ENCODE measurements at places on chromosomes 3 and 15.

DNA sequence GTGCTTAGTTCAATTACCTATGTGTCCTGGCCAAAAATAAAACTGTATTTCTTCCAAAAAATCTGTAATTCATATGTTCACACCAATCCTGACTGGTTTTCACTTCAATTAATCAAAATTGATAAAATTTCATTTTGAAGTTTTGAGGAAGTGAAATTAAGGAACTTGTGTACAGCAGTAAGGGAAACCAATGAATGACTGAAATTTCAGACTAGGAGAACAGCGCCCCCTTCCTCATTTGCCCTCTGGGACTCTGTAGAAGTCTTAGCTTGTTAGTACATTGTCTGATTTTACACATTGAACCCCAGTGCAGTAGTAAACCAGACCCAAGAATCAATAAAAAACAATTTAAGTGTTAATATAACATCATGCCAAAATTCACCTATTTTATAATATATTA lies 495.3 kb upstream of the AGTR1 start:
- DNase-seq, result no peak

- DNase-seq, result no peak
Observed at GRCh38 chr15:52483707-52484106, 45.0 kb downstream of the MYO5A start.

- no peak for DNase-seq
Observed at GRCh38 chr3:94323596-94323995, 260.7 kb downstream of the NSUN3 start.

- no peak for DNase-seq
Observed at GRCh38 chr3:140375002-140375401, 302.9 kb upstream of the TRIM42 start.

DNA sequence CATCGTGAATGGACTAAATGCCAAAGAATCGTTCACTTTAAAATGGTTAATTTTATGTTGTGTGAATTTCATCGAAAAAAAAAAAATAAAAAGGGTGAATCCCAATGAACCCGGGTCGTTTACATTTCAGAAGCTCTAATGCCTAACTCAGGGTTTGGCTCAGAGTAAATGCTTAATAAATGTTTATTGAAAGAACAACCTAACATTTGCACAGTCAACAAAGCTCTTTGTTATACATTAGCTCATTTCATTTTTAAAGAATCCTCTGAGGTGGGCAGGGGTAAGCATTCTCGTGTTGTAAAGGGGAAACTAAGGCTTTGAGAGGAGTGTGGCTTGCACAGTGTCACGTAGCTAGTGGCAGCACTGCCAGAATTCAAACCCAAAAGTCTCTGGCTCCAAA lies 109.5 kb downstream of the RPLP1 start:
- no peak for DNase-seq

GRCh38 chr3:112121577-112122547 lies 11.2 kb downstream of the GCSAM start:
- no peak for DNase-seq

GRCh38 chr3:30332196-30333021 lies 274.0 kb upstream of the TGFBR2 start:
- DNase-seq, result no peak

DNA sequence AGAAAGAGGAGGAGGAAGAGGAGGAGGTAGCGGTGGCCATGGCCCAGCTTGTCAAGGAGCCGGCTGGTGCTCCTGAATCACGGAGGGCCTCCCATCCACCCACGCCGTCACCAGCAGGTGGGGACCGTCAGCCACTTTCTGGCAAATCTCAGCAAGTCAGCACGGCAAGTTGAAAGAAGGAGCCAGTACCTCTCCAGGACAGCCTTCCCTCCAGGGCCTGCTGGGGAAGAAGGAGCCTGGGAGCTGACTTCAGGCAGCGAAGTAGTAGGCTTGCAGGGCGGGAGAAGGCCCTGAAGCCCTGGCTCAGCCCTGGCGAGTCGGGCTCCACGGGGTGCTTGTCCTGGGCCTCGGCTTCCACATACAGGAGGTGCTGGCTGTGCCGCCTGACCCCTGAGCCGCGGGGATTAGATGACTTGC lies 99.2 kb upstream of the TRPM1 start:
- DNase-seq, result peak; percentile 82

GRCh38 chr3:113684271-113684819 lies 12.1 kb downstream of the USF3 start:
- DNase-seq, result no peak

DNA sequence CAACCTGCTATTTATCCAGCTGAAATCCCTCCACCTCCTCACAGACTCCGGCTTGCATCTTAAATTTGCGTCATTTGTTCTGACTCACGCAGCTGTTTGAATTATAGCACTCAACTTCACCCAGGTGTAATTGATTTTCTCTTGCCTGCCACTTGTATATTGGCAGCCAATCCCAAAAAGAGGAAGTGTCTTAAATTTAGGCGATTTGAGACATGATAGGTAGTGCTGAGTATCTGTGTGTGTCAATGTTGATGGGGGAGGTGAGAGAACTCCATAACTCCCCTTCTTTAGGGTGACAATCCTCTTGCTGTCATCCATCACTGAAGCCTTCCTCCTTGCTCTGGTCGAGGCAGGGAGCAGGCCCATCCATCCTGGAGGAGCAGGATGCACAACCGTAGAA lies 77.2 kb upstream of the TPRG1 start:
- DNase-seq, result no peak

DNA sequence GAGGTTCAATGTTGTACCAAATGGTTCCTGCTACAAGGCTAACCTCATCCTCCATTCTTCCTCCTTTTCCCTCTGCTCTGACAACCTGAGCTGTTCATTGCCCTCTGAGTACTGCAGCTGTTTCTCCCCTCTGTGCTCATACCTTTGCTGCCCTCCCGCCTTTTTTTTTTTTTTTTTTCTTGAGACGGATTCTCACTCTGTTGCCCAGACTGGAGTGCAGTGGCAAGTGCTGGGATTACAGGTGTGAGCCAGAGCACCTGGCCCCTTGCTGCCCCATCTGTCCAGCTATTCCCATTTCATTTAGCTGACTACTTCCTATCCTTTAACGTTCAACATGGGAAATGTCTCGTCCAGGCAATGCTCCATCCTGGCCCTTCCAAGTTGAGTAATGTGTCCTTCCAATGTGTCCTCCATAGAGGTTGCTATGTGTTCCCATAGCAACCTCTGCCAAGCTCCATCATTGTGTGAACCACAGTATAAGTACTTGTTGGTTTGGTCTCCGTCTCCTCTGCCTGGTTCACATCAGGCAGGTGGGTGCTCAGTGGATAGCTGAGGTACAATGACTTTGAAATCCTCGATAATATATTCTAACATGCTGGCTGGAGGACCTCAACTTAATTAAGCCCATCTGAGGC lies 179.9 kb upstream of the ANKRD28 start:
- no peak for DNase-seq

GRCh38 chr3:185995352-185995751 lies 57.5 kb upstream of the TRA2B start:
- DNase-seq, result no peak

DNA sequence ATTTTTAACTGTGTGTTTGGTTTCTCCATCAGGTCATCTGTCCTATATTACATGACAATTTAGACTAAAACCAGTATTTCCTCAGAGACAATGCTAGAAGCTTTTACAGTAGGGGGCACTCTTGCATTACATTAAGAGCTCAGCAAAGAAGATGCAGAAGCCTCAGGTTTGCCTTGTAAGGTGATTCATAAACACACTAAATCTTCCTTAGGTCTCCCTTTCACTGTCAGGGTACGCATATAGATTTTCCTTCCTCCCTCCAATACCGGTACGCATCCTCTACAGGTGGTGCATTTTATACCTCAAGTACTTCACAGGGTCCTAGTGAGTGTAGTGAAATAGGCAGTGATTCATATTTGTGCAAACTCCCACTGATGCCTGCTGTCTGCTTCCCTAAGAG lies 46.5 kb downstream of the CD86 start:
- peak; percentile 48 for DNase-seq

GRCh38 chr15:70344666-70345065 lies 246.9 kb upstream of the TLE3 start:
- DNase-seq, result no peak

DNA sequence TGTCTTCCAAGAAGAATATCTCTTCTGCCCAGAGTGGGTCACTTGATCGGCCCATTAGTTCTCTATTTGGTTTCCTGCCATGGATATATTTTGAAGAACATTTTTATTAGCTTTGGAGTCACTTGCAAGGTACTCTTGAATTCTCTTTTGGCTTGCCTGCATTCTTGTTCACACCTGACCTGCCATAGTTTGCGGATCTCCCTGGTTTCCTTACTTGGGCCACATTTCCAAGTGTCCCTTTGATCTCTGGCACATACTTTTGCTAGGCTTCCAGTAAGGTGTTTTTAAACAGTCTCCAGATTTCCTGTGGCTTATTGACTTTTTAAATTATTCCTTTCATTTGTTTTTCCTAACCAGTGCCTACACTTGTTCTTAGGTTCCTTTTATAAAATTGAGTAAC lies 488.5 kb upstream of the MDFIC2 start:
- no peak for DNase-seq

GRCh38 chr3:195078891-195079440 lies 192.0 kb downstream of the XXYLT1 start:
- DNase-seq, result no peak

DNA sequence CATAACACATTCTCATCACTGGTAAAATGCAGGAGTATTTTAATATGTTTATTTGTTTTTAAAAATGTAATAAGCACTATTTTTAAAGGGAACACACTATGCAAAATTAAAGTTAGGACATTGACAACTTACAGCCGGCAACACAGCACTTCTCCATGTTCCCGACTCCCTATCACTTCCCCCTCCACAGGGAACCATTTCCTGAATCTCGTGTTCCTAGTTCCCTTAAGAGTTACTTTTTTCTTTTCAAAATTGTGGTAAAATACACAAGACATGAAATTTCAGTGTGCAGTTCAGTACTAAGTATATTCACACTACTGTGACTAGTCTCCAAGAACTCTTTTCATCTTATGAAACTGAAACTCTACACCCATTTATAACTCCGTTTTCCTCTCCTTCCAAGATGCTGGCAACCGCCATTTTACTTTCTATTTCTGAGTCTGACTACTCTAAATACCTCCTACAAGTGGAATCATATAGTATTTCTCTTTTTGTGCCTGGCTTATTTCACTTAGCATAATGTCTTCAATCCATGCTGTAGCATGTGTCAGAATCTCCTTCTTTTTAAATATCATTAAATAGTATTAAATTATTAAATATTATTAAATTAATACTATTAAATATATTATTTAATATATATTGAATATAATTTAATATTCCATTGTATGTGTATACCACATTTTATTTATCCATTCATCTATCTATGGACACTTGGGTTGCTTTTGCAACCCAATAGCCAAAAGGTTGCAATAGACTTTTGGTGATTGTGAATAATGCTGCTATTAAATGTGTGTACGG lies 25.9 kb upstream of the UBE2Q2 start:
- DNase-seq, result no peak

DNA sequence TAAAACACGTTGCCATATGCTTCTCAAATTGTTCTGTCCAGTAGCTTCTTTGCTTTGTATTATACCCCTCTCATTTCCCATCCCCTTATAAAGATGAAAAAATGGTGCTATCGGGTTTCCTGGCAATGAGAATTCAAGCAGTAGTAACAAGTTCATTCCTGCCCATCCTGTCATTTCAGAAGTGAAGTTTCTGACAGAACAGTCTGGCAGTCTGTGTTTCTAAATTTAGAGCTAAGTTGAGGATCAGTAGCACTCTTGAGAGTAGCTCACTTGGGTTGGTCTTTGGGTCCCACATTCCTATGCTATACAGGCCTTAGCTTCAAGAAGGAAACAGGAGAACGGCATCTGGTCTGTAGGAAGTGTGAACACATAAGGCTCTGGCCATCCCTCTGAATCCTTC lies 134.6 kb downstream of the GHSR start:
- DNase-seq, result no peak

Measured in cerebellar cortex (tissue), 1 donor.